ENCODE measurements at places on chromosomes 5 and 9. TPM values are rescaled to one million over a fixed set of nuclear protein-coding genes. Genes with fewer than 3 reads are reported as not detected.

- DNase-seq = peak; percentile 40
- no peaks in the 10 kb centered on the region for H3K36me3 ChIP-seq
- H3K4me1 ChIP-seq = peaks cover 6% of the 10 kb centered on the region
- H3K4me3 ChIP-seq = peak overlapping the region; percentile 54
Measured at GRCh38 chr5:5140479-5141338, 579 bp downstream of the ADAMTS16 start.

GRCh38 chr5:639253-639530 is 27.1 kb downstream of the CEP72 start:
- H3K36me3 ChIP-seq = no peaks in the 10 kb centered on the region
- no peaks in the 10 kb centered on the region for H3K27me3 ChIP-seq
- H3K27ac ChIP-seq = no peak overlapping the region
- no peak for DNase-seq

GRCh38 chr5:160210606-160211005 is 18.7 kb upstream of the FABP6 start:
- no peaks in the 10 kb centered on the region for H3K4me1 ChIP-seq
- no peaks in the 10 kb centered on the region for H3K27me3 ChIP-seq
- no peaks in the 10 kb centered on the region for H3K36me3 ChIP-seq
- no peak overlapping the region for H3K27ac ChIP-seq
- no peak for DNase-seq
- no peak overlapping the region for H3K4me3 ChIP-seq

- H3K27me3 ChIP-seq = no peaks in the 10 kb centered on the region
- no peak overlapping the region for H3K27ac ChIP-seq
- no peak overlapping the region for H3K4me3 ChIP-seq
- H3K4me1 ChIP-seq = no peaks in the 10 kb centered on the region
- DNase-seq = no peak
Measured at GRCh38 chr5:39558541-39558940, 133.8 kb upstream of the DAB2 start.

The DAPK1 gene
- total RNA-seq = 103 TPM

The RGS7BP gene
- 5.2 TPM for total RNA-seq

The CAVIN4 gene
- 0.20 TPM for total RNA-seq

The PCDHGB2 gene
- total RNA-seq = 4.5 TPM

- H3K4me1 ChIP-seq = peaks cover 1% of the 10 kb centered on the region
- no peaks in the 10 kb centered on the region for H3K27me3 ChIP-seq
- no peak overlapping the region for H3K4me3 ChIP-seq
- peak; percentile 86 for DNase-seq
- H3K27ac ChIP-seq = no peak overlapping the region
Measured at GRCh38 chr9:89000973-89001916, 10.0 kb downstream of the S1PR3 start.

- no peak overlapping the region for H3K27ac ChIP-seq
- H3K27me3 ChIP-seq = no peaks in the 10 kb centered on the region
- H3K4me3 ChIP-seq = no peak overlapping the region
- DNase-seq = no peak
- no peaks in the 10 kb centered on the region for H3K4me1 ChIP-seq
Measured at GRCh38 chr9:23552876-23553601, 273.0 kb downstream of the ELAVL2 start.

DNA sequence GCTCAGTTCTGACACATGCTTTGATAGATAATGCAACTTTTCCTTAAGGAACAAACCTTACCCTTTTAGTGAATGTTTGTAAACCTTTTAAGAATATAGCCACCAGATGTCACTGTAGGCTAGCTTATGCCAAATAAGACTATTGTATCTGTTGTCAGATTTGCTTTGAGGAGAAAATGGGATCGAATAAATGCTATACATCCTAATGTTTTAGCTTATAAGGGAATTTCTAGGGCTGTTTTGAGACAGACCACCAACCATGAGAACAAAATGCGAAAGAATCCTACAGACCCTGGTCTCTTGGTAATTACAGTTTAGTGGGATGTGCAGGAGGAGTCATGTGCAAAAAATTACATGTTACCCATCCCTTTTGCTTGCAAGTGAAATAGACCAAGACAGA is 127.6 kb upstream of the NMUR2 start:
- H3K4me3 ChIP-seq = no peak overlapping the region
- H3K27ac ChIP-seq = no peak overlapping the region
- no peaks in the 10 kb centered on the region for H3K27me3 ChIP-seq
- no peaks in the 10 kb centered on the region for H3K4me1 ChIP-seq
- DNase-seq = no peak
- no peaks in the 10 kb centered on the region for H3K36me3 ChIP-seq

GRCh38 chr9:11962327-11962726 is 730.9 kb upstream of the TYRP1 start:
- H3K4me1 ChIP-seq = no peaks in the 10 kb centered on the region
- H3K4me3 ChIP-seq = no peak overlapping the region
- no peaks in the 10 kb centered on the region for H3K27me3 ChIP-seq
- H3K36me3 ChIP-seq = no peaks in the 10 kb centered on the region
- no peak for DNase-seq
- H3K27ac ChIP-seq = no peak overlapping the region
